Ascending aorta (tissue), 2 donors: ENCODE measurements at places on chromosomes 16 and 17. TPM values are rescaled to one million over a fixed set of nuclear protein-coding genes. Genes with fewer than 3 reads are reported as not detected.

C16orf86 gene
- 1.6 TPM for total RNA-seq

MMP25 gene
- total RNA-seq, result 0.21 TPM

HBA1 gene
- total RNA-seq, result 585 TPM

NPIPB9 gene
- not detected for total RNA-seq

- H3K4me1 ChIP-seq, result peaks cover 53% of the 10 kb centered on the region
- H3K36me3 ChIP-seq, result peaks cover 70% of the 10 kb centered on the region
- H3K4me3 ChIP-seq, result no peak overlapping the region
- no peaks in the 10 kb centered on the region for H3K27me3 ChIP-seq
- H3K27ac ChIP-seq, result peak overlapping the region; percentile 61
Measured at GRCh38 chr17:38896346-38896954, 26.6 kb downstream of the LASP1 start.

DNA sequence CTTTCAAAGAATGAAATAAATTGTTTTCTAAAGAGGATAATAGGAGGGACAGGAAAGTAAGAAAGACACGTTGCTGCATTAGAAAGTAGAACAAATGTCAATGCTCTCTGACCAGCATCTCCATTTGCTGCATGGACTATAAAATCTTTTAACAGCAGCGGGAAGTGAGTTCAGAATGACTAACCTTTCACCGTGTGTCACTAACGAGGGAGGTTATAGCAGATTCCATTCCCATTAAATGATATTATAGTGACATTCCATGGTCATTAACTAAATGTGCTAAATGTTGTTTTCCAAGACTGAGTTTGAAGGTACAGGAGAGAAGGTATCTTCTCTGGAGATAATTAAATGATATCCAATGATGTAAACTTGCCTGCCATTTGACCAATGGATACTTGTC lies 127.1 kb upstream of the HS3ST3A1 start:
- H3K27ac ChIP-seq, result no peak overlapping the region
- no peaks in the 10 kb centered on the region for H3K36me3 ChIP-seq
- H3K4me3 ChIP-seq, result no peak overlapping the region
- no peaks in the 10 kb centered on the region for H3K27me3 ChIP-seq
- DNase-seq, result no peak

DNA sequence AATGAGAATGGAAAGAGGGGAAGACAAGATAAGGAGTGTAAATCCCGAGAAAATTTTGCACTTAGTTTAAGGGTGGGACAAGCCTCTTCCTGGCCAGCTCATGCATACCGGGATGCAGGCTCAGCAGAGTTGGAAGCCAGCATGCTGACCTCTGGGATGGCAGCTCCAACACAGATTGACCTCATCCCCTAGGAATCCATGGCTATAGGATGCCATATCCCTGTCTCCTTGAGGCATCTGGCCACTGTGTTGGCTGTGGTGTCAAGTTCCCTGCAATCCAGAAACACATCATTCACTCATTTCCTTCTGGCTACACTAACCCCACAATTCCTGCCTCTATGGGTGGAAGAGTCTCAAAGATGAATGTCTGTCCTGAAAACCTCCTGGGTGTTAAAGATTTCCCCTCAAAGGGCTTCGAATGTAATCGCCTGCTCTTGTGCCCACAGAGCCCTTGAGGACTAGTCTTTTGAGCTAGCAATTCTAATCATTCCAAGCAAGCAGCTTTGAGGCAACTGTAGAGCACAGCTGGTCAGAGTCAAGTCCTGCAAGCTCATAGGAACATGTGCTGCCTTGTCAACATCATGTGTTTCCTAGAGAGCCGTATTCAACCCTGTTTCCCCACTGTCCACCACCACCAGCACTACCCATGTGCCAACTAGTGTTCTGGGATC lies 141.4 kb downstream of the PMP22 start:
- no peaks in the 10 kb centered on the region for H3K27me3 ChIP-seq
- no peaks in the 10 kb centered on the region for H3K36me3 ChIP-seq
- H3K4me3 ChIP-seq, result no peak overlapping the region
- H3K27ac ChIP-seq, result no peak overlapping the region
- H3K4me1 ChIP-seq, result no peaks in the 10 kb centered on the region

- H3K27ac ChIP-seq, result peak overlapping the region; percentile 65
- no peaks in the 10 kb centered on the region for H3K36me3 ChIP-seq
- H3K4me3 ChIP-seq, result peak overlapping the region; percentile 54
- peak; percentile 83 for DNase-seq
- H3K27me3 ChIP-seq, result no peaks in the 10 kb centered on the region
- peaks cover 27% of the 10 kb centered on the region for H3K4me1 ChIP-seq
Measured at GRCh38 chr16:67000384-67001351, 12.3 kb downstream of the CES4A start.

DNA sequence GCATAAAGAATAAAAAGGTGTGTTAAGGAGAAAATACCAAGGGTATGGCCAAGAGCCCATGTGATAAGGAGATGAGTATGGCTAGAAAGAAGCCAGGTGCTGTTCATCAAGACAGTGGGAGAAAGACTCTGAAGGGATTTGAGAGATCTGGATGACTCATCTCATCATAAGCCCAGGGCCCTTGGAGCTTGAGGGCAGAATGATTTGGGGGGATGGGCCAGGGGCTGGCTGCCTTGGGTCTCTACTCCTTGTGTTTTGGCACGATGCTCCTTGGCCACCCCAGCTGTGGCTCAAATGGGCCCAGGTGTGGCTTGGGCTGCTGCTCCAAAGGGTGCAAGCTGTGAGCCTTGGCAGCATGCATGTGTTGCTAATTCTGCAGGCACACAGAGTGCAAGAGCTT lies 14.5 kb upstream of the TNFRSF13B start:
- no peaks in the 10 kb centered on the region for H3K27me3 ChIP-seq
- H3K36me3 ChIP-seq, result no peaks in the 10 kb centered on the region
- H3K4me1 ChIP-seq, result no peaks in the 10 kb centered on the region
- H3K4me3 ChIP-seq, result no peak overlapping the region
- DNase-seq, result no peak

- H3K27me3 ChIP-seq, result no peaks in the 10 kb centered on the region
- peaks cover 70% of the 10 kb centered on the region for H3K36me3 ChIP-seq
Measured at GRCh38 chr17:76397687-76398522, 13.5 kb downstream of the SPHK1 start.
